ENCODE measurements at places on chromosomes 3 and 15.

GRCh38 chr3:149401212-149401925, 23.9 kb upstream of the TM4SF1 start:
- no peak for DNase-seq

- no peak for DNase-seq
These were observed 23.2 kb upstream of the OCA2 start for GRCh38 chr15:28122038-28122949.

- no peak for DNase-seq
These were observed 203.6 kb downstream of the TNIK start for GRCh38 chr3:171256445-171257250.

DNA sequence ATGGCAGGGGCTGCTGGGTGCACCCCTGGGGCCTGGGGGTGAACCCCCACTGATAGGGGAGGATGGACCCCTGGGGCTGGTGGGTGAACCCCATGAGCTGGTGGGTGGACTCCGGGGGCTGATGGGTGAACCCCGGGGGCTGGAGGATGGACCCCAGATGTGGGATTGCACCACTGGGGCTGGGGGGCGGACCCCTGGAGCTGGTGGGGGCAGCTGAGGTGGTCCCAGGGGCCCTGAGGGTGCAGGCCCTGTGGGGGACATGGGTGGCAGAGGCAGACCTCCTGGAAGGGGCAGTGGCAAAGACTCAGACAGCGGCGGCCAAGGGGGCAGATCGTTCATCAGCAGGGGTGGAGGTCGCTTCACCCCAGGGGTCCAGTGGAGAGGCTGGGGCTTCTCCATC, 17.4 kb upstream of the TXNRD3 start:
- DNase-seq, result no peak

GRCh38 chr3:42032693-42033349, 58.3 kb upstream of the TRAK1 start:
- DNase-seq, result no peak

DNA sequence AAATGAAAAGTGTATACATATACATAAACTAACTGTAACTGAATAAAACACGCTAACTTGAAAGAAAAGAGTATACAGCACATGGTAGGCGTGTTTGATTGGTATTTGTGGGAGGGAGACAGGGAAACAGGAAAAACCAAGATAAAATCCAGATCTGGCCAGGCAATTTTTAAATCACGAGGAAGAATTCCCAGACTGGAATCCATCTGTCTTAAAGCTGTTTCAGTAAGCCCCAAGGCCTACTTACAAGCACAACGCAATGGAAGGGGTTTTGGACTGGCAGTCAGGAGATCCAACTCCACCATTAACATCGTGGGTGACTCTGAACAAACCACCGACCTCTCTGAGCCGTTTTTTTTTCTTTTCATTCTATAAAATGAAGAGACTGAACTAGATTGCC, 195.8 kb downstream of the OSBPL10 start:
- DNase-seq, result no peak

DNA sequence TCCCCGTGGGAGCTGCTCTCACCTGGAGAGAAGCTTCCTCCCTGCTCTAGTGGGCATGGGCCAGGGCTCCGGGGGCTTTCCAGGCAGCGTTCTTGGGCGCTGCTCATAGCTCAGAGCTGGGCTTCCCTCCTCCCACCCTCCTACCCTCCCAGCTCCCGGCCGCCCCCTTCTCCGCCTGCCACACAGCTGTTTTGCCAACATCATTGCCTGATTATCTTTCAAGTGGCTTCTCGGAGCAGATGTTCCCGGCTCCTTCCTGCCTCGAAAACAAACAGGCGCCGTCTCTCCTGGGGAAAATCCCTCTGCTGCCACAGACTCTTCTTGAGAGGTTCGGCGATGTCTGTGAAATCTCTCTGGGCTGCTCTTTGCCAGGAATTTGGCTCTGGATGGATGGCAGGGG, 195.6 kb downstream of the RPLP1 start:
- DNase-seq, result no peak

- DNase-seq, result no peak
These were observed 47.1 kb downstream of the SUMF1 start for GRCh38 chr3:4419920-4420319.

DNA sequence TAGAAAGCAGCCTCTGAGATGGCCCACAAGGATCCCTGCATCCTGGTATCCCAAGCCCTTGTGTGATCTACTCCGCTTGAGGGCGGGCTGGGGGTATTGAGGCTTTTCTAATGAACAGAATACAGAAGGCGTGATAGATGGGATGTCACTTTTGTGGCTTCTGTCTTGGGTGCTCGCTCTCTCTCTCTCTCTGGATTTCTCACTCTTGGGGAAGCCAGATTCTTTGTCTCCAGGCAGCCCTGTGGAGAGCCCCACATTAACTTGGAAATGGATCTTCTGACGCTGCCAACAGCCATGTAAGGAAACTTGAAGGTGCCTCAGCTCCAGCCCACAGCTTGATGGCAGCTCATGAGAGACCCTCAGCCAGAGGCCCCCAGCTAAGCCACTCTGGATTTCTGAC, 26.9 kb upstream of the SEC62 start:
- no peak for DNase-seq

Measured in cortex of kidney (tissue), 1 donor.